Smooth muscle cell of the pulmonary artery (primary cell): ENCODE measurements at places on chromosomes 1 and 21. TPM values are rescaled to one million over a fixed set of nuclear protein-coding genes. Genes with fewer than 3 reads are reported as not detected.

KLF17 gene
- total RNA-seq: 0.13 TPM in 2 replicates

BARHL2 gene
- not detected in 2 replicates for total RNA-seq

LTN1 gene
- total RNA-seq: 28.9 and 31.8 TPM in 2 replicates

INAVA gene
- total RNA-seq: 0.03 and 0.07 TPM in 2 replicates

STMN1 gene
- 22.4 and 28.7 TPM in 2 replicates for total RNA-seq

PTGER3 gene
- 2.8 and 16.2 TPM in 2 replicates for total RNA-seq

SDHC gene
- 33.0 and 49.3 TPM in 2 replicates for total RNA-seq

PRRX1 gene
- total RNA-seq: 117 and 269 TPM in 2 replicates

ANXA9 gene
- total RNA-seq: 0.20 TPM in 1 of 2 replicates, not detected in the other

ST6GALNAC5 gene
- 0.83 and 4.8 TPM in 2 replicates for total RNA-seq

SELL gene
- 0.39 TPM in 1 of 2 replicates, not detected in the other for total RNA-seq

C8A gene
- total RNA-seq: not detected in 2 replicates

RBM34 gene
- 35.3 and 41.7 TPM in 2 replicates for total RNA-seq

SHE gene
- total RNA-seq: 0.07 TPM in 2 replicates

POGK gene
- 21.4 and 22.7 TPM in 2 replicates for total RNA-seq

GJA4 gene
- 0.50 and 0.52 TPM in 2 replicates for total RNA-seq

HRNR gene
- not detected in 2 replicates for total RNA-seq

AMY1B gene
- not detected in 2 replicates for total RNA-seq

TINAGL1 gene
- 133 and 442 TPM in 2 replicates for total RNA-seq

GOLT1A gene
- not detected in 2 replicates for total RNA-seq

A3GALT2 gene
- total RNA-seq: not detected in 2 replicates

CHI3L1 gene
- total RNA-seq: 0.39 and 1.1 TPM in 2 replicates

RGS5 gene
- 77.3 and 83.3 TPM in 2 replicates for total RNA-seq

MCOLN3 gene
- total RNA-seq: 0.72 and 0.73 TPM in 2 replicates

FAM72C gene
- total RNA-seq: 0.23 and 0.46 TPM in 2 replicates

APCS gene
- total RNA-seq: not detected in 2 replicates

ERO1B gene
- 2.8 and 4.2 TPM in 2 replicates for total RNA-seq

PPP1R12B gene
- 19.4 and 21.9 TPM in 2 replicates for total RNA-seq

MYBPH gene
- 0.07 TPM in 1 of 2 replicates, not detected in the other for total RNA-seq

LMOD1 gene
- total RNA-seq: 22.2 and 40.4 TPM in 2 replicates

RIMS3 gene
- total RNA-seq: 0.86 and 1.8 TPM in 2 replicates

CLIC6 gene
- total RNA-seq: not detected in 2 replicates

OR2L2 gene
- not detected in 2 replicates for total RNA-seq

COL6A2 gene
- total RNA-seq: 3,111 and 4,259 TPM in 2 replicates

IL10 gene
- total RNA-seq: not detected in 2 replicates

DUSP23 gene
- 11.3 and 14.6 TPM in 2 replicates for total RNA-seq

TCHHL1 gene
- total RNA-seq: not detected in 2 replicates

SPRR3 gene
- total RNA-seq: not detected in 2 replicates

TIAM1 gene
- 2.8 and 3.8 TPM in 2 replicates for total RNA-seq

DIO1 gene
- total RNA-seq: not detected in 2 replicates

SPRR1B gene
- total RNA-seq: not detected in 2 replicates

DDI2 gene
- total RNA-seq: 15.4 and 19.0 TPM in 2 replicates

CNIH3 gene
- total RNA-seq: 4.2 and 21.2 TPM in 2 replicates

RAB3GAP2 gene
- total RNA-seq: 49.3 and 51.5 TPM in 2 replicates

WNT2B gene
- 4.7 and 6.1 TPM in 2 replicates for total RNA-seq

SIPA1L2 gene
- 5.0 and 6.9 TPM in 2 replicates for total RNA-seq

RIMKLA gene
- under 0.01 and 0.20 TPM in 2 replicates for total RNA-seq

ACTA1 gene
- not detected in 2 replicates for total RNA-seq

INSRR gene
- total RNA-seq: under 0.01 TPM in 1 of 2 replicates, not detected in the other

AMPD1 gene
- total RNA-seq: not detected in 2 replicates

C1orf115 gene
- total RNA-seq: 0.20 and 0.85 TPM in 2 replicates

H6PD gene
- total RNA-seq: 31.3 and 45.3 TPM in 2 replicates

TMEM54 gene
- total RNA-seq: 30.8 and 49.7 TPM in 2 replicates

TAF12 gene
- total RNA-seq: 34.2 and 34.8 TPM in 2 replicates
